ENCODE measurements at places on chromosomes 3 and 15.

DNA sequence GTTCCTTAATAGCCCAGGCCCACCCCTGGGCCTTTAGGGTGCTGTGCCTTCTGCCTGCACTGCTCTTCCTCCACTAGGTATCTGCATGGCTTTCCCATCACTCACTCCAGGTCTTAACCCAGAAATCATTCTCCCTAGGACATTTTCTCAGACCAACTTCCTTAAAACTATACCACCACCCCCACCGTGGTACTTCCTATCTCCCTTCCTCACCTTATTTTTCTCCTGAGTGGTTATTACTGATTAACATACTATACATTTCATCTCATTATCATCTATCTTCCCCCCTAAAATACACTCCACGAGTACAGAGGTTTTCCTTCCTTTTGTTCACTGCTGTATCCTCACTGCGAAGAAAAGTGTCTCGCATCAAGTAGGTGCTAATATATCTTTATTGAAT lies 115.2 kb downstream of the ANO10 start:
- DNase-seq = no peak

DNA sequence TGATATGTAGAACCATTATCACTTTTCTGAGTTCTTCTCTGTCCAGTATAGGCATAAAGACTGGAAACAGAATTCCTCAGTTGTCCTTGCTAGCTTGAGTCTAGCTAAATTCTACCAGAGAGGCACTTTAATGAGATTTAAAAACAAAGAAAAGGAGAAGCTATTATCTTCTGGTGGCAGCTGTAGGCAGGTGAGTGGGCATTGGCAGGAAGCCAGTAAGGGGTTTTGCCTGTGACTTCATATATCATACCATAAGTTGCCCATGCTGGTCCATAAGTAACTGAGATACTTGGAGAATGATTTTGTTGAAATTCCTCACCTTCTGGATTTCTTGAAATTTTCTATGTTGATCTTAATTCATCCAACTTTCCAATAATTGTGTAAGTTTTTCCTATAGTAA lies 402.3 kb upstream of the TGFBR2 start:
- no peak for DNase-seq

DNA sequence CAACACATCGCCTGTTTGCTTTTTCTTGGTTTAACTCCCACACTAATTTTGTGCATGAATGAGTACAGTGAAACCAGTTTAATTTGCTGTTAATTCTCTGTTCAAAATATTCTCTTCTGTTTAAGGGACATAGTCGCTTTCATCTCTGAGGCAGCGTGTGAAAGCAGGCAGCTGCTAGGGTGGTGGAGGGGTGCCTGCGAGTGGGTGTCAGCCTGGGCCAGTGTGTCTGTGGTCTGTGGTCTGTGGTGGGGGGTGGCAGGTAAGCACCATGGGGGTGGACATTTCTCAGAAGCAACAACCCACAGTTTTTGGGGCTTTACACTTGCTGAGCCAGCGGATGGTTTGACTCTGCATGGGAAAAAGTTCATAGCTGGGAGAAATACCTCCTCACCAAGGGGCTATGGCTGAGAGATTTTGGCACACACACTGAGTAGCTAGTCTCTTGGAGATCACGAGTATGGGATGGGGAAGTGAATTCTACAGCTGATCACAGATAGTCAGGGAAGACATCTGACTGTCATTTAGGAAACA lies 109.2 kb downstream of the EPHB1 start:
- no peak for DNase-seq

DNA sequence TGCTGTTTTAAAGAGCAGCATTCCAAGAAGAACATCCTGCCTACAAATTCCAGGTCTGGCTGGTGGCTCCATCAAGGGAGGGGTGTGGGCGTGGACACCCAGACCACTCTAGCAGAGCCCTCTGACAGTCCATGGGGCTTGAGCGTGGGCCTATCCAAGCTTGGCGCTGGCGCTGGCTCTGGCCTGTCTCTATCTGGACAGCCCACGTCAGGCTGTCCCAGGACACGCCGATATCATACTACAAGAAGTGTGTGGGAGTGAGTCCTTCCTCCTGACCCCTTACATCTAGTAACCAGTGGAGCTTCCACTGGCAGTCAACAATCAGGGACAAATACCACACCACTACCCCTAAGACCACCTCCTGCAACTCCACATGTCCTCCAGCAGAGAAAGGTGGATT lies 17.1 kb upstream of the DUSP7 start:
- no peak for DNase-seq

DNA sequence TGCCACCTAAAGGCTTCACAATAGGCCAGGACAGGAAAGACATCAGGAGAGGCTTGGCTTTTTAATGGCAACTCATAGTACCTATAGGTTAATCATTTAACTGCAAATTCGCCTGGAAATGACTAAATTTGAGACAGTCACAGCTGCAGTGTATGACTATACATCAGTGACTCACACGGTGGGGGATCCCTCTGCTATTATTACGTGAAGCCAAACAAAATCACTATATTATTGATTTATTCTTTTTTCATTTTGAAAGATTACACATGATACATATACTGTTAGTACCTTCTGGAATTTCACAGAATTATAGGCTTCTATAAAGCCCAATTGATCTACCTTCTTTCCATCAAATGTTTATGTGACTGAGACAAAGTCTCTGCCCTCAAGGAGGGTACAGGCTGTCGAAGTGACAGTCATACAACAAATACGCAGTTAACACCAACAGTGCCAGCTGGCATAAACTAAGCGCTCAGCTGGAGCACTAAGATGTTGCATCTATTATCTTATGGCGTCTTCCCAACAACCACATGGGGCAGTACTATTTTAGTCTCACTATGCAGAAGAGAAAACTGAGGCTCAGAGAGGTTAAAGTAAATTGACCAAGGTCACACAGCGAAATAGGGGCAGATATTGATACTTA lies 82.0 kb upstream of the LMOD3 start:
- DNase-seq = peak; percentile 58

DNA sequence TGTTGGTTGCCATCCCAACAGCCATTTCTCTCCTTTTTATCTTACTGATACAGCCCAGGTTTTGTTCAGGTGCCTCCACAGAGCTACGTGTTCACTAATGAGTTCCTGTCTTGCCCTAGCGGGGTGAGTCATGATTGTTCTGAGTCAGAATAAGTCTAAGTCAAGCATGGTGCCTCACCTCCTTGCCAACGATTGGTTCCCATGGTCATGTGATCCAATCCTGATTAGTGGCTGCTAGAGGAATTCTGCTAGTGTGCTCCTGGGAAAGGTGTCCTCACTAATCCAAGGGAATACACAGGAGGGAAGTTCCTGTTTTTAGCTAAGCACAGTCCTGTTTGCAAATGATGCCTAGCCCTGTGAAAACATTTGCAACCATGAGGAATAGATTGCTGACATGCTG lies 99.8 kb downstream of the NSUN3 start:
- DNase-seq = no peak

DNA sequence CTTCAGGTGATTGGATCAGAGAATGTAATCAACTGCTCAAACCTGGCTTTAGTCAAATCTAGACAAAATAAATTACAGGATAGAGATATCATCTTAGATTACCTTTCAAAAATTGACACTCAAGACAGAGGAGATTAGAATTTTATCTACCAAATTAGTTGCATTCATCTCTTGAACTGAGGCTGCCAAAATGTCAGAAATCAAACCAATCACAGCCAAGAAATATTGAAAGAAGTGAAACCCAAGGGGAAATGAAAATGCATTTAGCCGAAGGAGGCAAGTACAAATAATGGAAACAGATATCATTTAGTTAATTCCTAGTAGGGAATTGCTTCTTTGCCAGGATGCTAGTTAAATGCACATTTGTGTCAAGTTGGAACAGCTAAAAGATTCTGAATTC lies 261.1 kb upstream of the PDZRN3 start:
- DNase-seq = no peak

DNA sequence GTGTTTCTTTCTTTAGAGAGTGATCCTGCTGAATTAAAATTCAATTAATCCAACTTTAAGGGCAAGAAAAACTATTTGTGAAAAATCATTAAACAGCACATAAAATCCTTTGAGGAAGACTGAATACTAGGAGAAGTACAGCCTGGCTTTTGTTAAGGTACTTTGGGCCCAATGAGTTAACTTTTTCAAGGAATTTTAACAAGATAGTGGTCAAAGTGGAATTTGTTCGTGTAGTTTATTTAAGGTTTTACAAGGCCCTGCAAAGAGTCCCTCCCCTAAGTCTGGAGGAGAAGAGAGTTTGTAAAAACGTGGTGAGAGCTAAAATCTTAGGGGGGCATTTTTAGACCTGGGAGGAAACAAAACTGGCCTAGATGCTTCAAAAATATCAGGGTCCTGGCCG lies 26.0 kb upstream of the TRIM71 start:
- DNase-seq = no peak

GRCh38 chr3:86175051-86175536 lies 815.9 kb downstream of the VGLL3 start:
- no peak for DNase-seq

DNA sequence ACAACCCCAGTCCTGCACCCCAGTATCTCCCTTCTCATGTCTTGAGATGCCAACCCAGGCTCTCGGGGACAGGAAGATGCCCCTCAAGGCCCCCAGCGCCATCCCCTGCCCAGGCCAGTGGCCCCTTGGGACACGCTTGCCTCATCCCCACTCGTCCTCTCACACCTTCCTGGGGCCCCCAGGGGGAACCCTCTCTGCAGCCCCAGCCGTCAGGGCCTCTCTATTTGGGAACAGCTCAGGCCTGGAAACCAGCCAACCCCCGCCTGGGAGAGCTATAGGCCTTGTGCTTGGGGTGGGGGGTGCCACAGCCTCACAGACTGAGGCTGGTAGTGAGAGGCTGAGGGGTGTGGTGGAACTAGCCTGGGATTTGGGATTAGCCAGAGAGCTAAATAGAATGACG lies 7.8 kb downstream of the LINGO1 start:
- no peak for DNase-seq

GRCh38 chr3:118354556-118354955 lies 680.1 kb downstream of the IGSF11 start:
- no peak for DNase-seq

DNA sequence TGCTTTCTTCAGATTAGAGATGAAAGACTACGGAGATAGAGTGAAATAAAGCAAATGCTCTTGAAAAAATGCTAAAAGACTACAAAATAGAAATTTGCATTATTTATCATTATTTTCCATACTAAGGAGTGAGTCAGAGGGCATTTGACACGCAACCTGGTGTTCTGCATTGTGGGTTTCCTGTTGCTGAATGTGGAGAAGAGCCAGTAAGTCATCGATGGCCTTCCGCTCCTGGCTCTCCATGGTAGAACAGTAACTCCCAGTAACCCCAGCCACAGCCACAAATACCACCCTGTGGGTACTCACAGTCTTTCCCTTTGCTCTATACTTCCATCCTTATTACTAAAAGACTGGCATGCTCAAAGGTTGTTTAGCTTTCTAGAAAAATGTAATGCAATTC lies 61.5 kb downstream of the CGGBP1 start:
- peak; percentile 31 for DNase-seq

DNA sequence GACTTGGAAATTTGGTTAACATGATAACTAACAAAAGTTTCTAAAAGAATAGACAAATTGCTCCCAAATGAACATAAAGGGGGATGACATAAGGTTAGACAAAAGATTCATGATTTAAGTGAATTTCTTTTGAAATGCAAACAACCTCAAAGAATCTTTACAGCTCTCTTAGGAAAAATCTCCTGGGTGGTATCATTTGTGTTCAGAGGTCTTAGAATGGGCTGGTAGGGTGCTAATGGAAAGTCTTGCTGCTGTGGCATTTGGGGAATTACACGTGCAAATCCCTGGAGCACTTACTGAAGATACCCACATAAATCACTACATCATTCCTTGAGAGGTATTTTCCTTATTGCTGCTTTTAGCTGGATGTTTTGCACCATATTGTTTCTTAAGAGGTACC lies 14.4 kb upstream of the ROBO2 start:
- DNase-seq = no peak

- DNase-seq = no peak
Measured at GRCh38 chr3:169278092-169278491, 385.4 kb downstream of the MECOM start.

GRCh38 chr3:3516996-3517395 lies 282.2 kb upstream of the LRRN1 start:
- DNase-seq = no peak

DNA sequence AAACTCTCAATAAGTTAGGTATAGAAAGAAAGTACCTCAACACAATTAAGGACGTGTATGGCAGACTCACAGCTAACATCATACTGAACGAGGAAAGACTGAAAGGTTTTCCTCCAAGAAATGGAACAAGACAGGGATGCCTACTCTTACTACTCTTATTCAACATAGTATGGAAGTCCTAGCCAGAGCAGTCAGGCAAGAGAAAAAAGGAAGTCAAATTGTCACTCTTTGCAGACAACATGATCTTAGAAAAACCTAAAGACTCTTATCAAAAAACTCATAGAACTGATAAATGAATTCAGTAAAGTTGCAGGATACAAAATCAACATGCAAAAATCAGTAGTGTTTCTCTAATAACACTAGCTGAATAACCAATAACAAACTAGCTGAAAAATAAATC lies 96.0 kb downstream of the C3orf70 start:
- no peak for DNase-seq

- no peak for DNase-seq
Measured at GRCh38 chr3:15978801-15979200, 181.0 kb upstream of the ANKRD28 start.

- no peak for DNase-seq
Measured at GRCh38 chr3:191721990-191722389, 261.0 kb downstream of the PYDC2 start.

DNA sequence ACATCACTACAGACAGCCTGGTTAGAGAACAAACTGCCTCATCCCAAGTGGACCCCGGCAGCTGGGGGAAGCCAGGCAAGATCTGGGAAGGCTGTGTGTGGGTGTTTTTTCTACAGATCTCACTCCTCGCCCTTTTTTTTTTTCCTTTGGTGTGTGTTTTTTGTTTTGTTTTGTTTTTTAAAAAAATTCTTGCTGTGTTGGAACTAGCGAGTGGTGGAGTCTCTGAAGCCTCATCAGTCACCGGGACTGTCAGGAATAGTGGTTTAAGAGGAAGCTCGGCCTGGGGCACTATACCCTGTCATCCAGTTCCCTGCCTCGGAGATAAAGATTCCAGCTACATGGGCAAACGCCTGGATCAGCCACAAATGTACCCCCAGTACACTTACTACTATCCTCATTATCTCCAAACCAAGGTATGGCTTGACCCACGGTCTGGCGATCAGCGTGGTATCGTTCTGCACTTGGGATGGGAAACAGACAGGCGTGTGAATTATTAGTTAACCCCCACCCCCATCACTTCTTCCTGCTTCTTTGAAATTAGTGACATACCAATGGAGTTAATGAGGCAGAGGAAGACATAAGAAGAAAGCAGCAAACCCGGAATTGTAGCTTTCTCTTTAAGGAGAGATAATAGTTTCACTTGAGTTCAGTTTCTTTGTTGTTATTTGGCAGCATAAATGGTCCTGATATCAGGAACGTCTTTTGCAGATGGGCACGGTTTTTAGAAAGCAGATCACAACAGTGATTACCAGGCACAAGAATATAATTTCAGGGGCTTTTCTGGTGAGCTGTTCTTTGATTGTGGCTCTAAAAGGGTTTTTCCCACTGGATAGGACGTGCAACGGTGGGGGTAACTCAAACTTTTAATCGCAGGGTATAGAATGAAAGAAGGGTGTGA lies 722 bp downstream of the RBMS3 start:
- DNase-seq = no peak
